ENCODE measurements at places on chromosomes 4 and X. TPM values are rescaled to one million over a fixed set of nuclear protein-coding genes. Genes with fewer than 3 reads are reported as not detected.

Gene SPATA18
- 1.2 TPM for total RNA-seq

Gene DCAF8L1
- total RNA-seq: not detected

Gene L1CAM
- total RNA-seq: 132 TPM

Gene DUSP21
- not detected for total RNA-seq

Gene RENBP
- total RNA-seq: 1.5 TPM

Gene SPIN2A
- total RNA-seq: 0.74 TPM

Gene PCDH19
- total RNA-seq: 40.8 TPM

Gene SCRG1
- 3.0 TPM for total RNA-seq

Gene BEND2
- under 0.01 TPM for total RNA-seq

Gene PLXNB3
- total RNA-seq: 2.2 TPM

Gene GAGE12J
- not detected for total RNA-seq

Gene PABPC1L2B
- not detected for total RNA-seq

Gene MAML3
- total RNA-seq: 5.2 TPM

Gene NDST3
- 35.4 TPM for total RNA-seq

Gene ETNPPL
- total RNA-seq: 0.98 TPM

Gene CORIN
- total RNA-seq: 0.49 TPM

Gene TNIP2
- total RNA-seq: 3.9 TPM

Gene ADGRG4
- total RNA-seq: not detected

Gene MAGEA12
- total RNA-seq: not detected

Gene PAK3
- total RNA-seq: 85.8 TPM

Gene IL2
- not detected for total RNA-seq

Gene MECP2
- 28.8 TPM for total RNA-seq

Gene UGT2B15
- not detected for total RNA-seq

Gene NELFA
- total RNA-seq: 12.3 TPM

Gene CYSLTR1
- 0.74 TPM for total RNA-seq

Gene RADX
- total RNA-seq: 11.1 TPM

Gene F8A3
- total RNA-seq: 1.5 TPM

Gene PDLIM3
- total RNA-seq: 12.3 TPM

Gene CTAG1A
- total RNA-seq: not detected

Gene KLF8
- 19.4 TPM for total RNA-seq

Gene SUV39H1
- 1.7 TPM for total RNA-seq
